Tibial nerve (tissue), 4 donors: ENCODE measurements at places on chromosomes 11 and 22.

DNA sequence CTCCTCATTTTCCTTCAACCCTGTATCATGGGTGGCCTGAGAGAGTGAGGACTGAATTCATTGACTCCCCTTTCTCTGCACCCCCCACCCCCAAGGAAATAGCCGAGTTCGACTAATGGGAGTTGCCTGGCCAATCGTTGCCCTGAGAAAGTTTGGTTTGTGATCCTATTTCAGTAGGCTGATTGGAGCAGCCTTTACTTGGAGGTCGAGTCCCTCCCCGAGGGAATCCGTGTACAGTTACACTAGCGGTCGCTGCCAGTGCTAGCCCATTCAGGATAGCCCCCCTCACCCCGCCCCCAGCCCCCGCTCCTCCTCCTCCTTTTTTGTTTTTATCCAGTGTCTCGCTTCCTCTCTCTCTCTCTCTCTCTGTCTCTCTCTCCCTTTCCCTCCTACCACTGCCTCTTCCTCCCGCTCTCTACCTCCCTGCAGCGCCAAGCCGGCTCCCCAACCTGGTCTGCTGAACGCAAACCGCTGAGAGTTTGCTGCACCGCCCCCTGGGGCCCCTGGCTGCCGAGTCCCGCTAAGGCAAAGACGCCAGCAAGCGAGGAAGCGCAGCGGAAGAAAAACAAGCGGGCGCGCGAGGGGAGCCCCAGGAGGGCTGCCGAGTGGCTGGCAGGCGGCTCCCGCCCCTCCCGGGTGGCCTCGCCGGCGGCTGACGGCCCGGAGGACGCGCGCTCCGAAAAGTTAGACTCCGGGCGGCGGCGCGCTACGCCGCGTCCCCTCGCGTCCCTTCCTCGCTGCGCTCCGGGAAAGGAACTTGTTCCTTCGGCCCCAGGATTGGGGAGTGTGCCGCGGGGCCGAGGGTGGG is at the start of gene GRAMD1B:
Gene GRAMD1B, plus strand, starts transcription at position 357 of the 808 bp plus-strand sequence. CDS start 524 bp downstream, outside the sequence.
- peaks cover 4% of the 10 kb centered on the region for H3K4me1 ChIP-seq
- peak within 1 kb of the TSS; percentile 30 for H3K4me3 ChIP-seq
- no peaks in the 10 kb centered on the region for H3K36me3 ChIP-seq
- no peak for DNase-seq

GRCh38 chr11:18314784-18315523 is 7.0 kb downstream of the HPS5 start:
- no peaks in the 10 kb centered on the region for H3K27me3 ChIP-seq
- no peaks in the 10 kb centered on the region for H3K36me3 ChIP-seq
- DNase-seq = no peak
- H3K4me1 ChIP-seq = peaks cover 74% of the 10 kb centered on the region

GRCh38 chr11:112795142-112795815 is 165.9 kb upstream of the NCAM1 start:
- no peaks in the 10 kb centered on the region for H3K36me3 ChIP-seq

DNA sequence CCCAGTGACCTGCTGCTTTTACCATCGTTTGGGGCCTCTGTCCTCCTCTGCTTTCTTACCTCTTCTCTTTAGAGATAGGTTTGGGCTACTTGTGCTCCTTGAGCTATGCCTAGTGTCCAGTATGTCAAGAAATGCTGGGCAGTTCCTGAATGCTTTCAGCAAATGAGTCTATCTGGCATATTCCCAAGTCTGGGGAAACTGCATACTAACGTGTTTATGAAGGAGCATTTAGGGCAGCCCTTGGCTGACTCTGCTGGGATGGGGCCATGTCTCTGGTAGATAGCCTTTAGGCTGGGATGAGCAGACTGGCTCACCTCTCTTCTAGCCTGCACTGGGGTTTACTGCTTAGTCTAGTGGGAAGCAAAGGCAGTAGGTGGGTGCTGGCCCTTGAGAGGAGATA is 43.7 kb upstream of the SUSD2 start:
- no peak for DNase-seq
- no peaks in the 10 kb centered on the region for H3K27me3 ChIP-seq
- H3K36me3 ChIP-seq = no peaks in the 10 kb centered on the region

DNA sequence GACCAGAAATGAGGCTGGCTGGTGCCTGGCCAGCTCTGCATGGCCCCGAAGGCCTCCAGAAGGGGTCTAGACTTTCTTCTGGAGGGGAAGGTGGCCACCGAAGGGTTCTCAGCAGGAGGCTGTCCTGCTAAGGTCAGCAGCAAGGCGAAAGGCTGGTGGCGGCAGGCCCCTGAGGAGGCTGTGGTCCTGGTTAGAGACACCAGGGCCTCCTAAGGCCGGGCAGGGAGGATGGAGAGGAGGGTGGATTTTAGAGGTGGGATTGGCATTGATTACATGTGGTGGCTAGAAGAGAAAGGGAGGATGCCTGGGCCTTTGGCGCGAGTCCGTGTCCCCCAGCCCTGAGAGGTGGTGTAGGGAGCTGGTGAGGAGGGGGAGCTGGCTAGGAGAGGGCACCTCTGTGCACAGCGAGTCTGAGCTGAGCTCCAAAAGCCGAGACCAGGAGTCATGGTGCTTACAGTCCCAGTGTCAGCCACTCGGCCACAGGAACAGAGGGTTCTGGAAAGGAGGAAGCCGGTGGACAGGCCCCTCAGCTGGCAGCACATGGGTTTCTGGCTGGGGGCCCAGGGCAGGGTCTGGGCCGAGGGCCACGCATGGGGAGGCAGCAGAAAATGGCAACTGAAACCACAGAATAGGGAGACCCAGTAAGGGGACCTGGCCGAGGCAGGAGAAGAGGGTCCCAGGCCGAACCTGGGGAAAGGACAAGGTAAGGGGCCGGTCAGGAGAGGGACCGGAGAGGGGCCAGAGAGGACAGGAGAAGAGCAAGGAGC is 2.5 kb downstream of the FERMT3 start:
- DNase-seq = no peak
- H3K36me3 ChIP-seq = no peaks in the 10 kb centered on the region
- no peaks in the 10 kb centered on the region for H3K27me3 ChIP-seq
- H3K4me3 ChIP-seq = no peak overlapping the region
- peak overlapping the region; percentile 70 for H3K27ac ChIP-seq

DNA sequence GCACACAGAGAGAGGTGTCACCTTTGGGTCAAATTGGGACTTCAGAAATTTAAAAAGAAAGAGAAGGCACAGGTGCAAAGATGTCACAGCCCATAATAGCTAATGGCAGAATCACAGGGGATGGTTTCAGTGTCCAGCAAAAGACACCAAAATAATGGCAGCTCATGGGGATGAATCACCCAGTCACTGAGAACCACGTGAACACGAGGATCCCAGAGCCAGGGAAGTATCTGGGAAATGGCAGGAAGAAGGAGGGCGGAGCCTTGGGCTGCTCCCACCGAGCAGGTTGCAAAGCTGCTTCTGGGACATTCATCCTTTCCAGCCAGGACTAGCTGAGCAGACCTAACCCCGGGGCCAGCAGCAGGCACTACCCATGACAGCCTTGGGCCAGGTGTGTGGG is 45.6 kb downstream of the TRMU start:
- no peaks in the 10 kb centered on the region for H3K4me1 ChIP-seq
- H3K4me3 ChIP-seq = no peak overlapping the region
- no peaks in the 10 kb centered on the region for H3K27me3 ChIP-seq

DNA sequence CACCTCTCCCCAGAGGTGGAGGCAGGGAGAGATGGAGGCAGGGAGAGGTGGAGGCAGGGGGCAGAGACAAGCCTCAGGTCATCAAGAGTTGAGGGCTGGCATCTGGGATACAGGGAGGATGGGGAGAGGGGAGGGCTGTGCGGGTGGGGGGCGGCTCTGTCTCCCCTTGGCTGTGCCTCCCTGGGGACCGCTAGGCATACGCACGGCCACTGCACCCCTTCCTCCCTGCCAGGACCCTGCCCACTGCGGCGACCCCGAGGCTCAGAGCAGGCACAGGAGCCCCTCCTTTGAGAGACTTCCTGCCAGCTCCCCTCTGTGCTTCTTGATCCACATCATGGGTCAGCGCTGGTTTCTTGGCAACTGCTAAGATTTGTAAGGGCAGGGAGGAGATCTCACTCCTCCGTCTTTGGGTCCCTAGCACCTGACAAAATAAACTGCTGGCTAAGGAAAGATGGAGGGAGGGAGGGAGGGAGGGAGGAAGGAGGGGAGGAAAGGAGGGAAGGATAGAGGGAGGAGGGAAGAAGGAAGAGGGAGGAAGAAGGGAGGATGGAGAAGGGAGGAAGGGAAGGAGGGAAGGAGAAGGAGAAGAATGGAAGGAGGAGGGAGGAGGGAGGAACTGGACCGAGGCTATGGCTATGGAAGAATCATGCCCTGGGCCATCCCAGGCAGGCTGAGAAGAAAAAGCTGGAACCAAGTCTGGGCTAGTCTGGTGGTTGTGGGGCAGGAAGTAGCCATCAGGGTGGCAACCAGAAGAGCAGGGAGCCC is 18.5 kb downstream of the PRR33 start:
- no peaks in the 10 kb centered on the region for H3K36me3 ChIP-seq
- peaks cover 39% of the 10 kb centered on the region for H3K4me1 ChIP-seq
- no peak overlapping the region for H3K4me3 ChIP-seq
- peak overlapping the region; percentile 34 for H3K27ac ChIP-seq
- DNase-seq = peak; percentile 54

DNA sequence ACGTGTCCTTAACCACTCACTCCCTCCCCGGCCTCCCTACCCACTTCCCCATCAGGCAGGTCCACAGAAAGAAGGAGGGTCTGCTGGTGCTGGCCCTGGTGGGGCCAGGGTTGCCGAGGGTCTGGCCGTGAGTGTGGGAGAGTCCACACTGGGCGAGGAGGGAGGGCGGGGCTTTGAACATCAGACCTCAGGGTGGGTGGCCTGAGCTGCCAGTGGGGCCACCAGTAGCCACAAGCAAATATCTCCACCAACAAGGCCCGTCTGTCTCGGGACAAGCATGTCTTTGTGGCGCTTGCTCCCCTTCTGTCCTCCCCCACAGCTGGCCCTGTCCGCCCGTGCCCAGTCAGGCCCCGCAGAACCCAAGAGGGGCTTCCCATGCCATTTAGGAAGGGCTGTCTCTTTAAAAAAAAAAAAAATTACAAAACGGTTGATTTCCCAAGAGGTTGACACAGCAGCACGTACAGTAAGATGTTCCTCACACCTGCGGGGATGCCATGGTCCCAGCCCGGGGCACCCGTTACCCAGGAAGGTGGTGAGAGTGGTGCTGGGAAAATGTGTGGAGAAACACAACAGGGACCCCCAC is 17.7 kb upstream of the TALDO1 start:
- no peaks in the 10 kb centered on the region for H3K27me3 ChIP-seq
- H3K4me3 ChIP-seq = no peak overlapping the region
- no peak for DNase-seq
- peaks cover 32% of the 10 kb centered on the region for H3K4me1 ChIP-seq

- H3K27me3 ChIP-seq = no peaks in the 10 kb centered on the region
- no peak overlapping the region for H3K27ac ChIP-seq
- peaks cover 7% of the 10 kb centered on the region for H3K4me1 ChIP-seq
- no peak overlapping the region for H3K4me3 ChIP-seq
Observed at GRCh38 chr11:93513772-93514171, 29.4 kb downstream of the SMCO4 start.

DNA sequence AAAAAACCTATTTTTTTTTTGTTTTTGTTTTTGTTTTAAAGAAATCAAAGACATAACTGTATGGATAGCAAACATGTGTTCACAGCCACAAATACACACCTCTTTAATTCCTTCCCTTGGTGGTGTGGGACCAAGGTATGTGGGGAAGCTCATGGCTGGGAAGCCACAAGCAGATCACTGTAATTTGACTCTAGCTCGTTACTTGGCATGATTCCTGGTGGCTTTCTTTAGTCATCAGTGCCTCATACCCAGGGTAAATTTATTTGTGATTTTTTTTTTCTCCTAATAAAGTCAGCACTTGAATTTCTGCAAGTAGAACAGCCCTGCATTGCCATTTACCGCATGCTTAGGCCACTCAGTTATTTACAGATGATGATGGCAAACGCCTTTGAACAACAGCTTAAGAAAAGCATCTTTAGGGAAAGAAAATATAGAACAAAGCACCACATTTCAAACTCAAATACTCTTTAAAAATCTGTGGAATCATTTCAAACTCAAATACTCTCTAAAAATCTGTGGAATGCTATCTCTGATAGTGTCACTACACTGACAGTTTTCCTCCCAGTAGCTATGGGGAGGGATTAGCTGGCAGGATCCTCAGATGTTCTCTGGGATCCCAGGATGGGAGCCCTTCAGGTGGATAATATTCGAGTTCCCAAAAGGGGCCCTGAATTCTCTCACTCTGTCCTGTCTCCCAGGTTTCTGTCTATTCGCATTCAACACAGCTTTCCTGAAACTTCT is 687.2 kb downstream of the OPCML start:
- no peak overlapping the region for H3K4me3 ChIP-seq
- H3K4me1 ChIP-seq = no peaks in the 10 kb centered on the region
- H3K27ac ChIP-seq = no peak overlapping the region
- no peak for DNase-seq
- H3K27me3 ChIP-seq = no peaks in the 10 kb centered on the region

- H3K36me3 ChIP-seq = no peaks in the 10 kb centered on the region
- no peaks in the 10 kb centered on the region for H3K27me3 ChIP-seq
- H3K4me3 ChIP-seq = no peak overlapping the region
- no peak overlapping the region for H3K27ac ChIP-seq
Observed at GRCh38 chr11:56152333-56152732, 7.8 kb downstream of the OR8K5 start.

DNA sequence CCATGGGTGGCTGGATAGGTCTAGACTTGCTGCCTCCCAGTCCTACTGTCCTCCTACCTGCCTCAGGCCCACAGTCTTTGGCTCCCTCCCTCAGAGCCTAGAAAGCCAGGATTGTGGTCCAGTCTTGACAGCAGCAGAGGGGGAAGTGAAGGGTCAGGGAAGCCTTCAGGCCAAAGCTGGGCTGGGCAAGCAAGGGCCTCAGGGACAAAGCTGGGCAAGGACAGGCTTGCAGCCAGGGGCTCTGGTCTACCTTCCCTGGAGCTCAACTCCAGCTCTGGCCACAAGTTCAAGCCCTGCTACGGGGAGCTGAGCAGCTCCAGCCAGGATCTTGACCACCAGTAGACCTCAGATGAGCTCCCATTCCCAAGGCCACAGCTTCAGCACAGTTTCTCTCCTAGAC is 14.9 kb downstream of the LMO1 start:
- no peak overlapping the region for H3K27ac ChIP-seq
- H3K4me3 ChIP-seq = no peak overlapping the region
- H3K4me1 ChIP-seq = no peaks in the 10 kb centered on the region
- DNase-seq = no peak
- H3K36me3 ChIP-seq = no peaks in the 10 kb centered on the region

- no peaks in the 10 kb centered on the region for H3K27me3 ChIP-seq
- H3K4me1 ChIP-seq = no peaks in the 10 kb centered on the region
- H3K36me3 ChIP-seq = peaks cover 17% of the 10 kb centered on the region
- peak overlapping the region; percentile 61 for H3K27ac ChIP-seq
- H3K4me3 ChIP-seq = no peak overlapping the region
Observed at GRCh38 chr22:45200860-45201511, 37.3 kb downstream of the NUP50 start.

- H3K27ac ChIP-seq = no peak overlapping the region
- no peaks in the 10 kb centered on the region for H3K36me3 ChIP-seq
- H3K4me1 ChIP-seq = peaks cover 8% of the 10 kb centered on the region
- no peak overlapping the region for H3K4me3 ChIP-seq
Observed at GRCh38 chr11:8327761-8328192, 64.1 kb upstream of the LMO1 start.
